ENCODE measurements at places on chromosomes 5 and 9.

DNA sequence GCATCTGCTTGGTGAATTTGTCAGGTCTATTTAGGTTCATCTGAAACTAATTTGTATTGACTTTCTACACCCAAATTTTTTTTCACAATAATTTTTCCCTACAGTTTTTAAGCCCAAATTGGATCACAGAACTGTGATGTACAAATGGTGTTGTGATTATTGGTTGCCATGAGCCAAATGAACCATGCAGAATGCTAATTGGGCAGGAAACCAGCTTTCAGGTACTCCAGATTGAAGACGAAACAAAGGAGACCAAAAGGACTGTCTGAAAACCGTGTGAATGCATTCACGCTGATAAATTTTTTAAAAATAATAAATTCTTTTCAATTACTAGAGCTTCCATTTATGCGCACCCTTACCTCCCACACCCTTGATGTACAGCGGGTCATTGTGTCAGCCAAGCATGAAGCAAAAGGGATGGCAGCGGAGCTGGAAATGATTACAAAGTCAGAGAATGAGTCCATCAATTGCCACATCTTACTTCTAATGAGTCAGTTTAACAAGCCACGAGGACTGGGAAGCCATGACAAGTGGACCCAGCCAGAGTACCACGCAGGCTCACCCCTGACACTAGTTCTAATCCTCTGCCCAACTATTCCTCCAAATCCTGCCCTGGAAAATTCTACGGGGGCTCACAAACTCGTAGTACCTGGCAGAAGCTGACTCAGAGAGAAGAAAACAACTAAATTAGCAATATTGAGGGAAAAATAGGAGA lies 66.5 kb downstream of the SEMA6A start:
- no peak for DNase-seq

DNA sequence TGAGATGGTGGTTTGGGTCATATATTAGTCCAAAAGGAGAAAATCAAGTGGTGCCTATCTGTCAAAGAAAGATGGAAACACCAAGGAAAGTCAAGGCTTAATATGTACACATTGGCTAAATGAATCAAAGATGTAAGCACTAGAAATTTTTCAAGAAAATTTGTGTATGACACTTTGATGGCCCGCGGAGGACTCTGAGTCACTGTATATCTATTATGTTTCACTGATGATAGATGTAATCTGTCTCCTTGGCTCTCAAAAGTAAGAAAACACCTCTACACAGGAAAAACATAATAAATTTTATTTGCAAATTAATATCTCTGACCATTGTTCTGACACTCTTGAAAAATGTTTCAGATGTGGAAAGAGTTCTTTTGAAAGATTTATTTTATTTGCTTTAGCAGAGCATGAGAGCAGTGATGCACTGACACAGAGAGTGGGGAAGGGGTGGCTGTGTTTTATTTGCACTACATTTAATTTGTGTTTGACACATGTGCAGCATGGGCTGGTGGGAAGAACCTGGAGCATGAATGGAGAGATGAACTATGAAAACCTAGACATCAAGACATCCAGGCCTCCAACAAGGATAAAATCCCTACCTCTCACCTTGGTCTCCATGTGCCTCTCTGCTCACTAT lies 180.8 kb upstream of the GAS1 start:
- no peak for DNase-seq

- DNase-seq: no peak
Measured at GRCh38 chr9:20037699-20038098, 248.9 kb upstream of the SLC24A2 start.

DNA sequence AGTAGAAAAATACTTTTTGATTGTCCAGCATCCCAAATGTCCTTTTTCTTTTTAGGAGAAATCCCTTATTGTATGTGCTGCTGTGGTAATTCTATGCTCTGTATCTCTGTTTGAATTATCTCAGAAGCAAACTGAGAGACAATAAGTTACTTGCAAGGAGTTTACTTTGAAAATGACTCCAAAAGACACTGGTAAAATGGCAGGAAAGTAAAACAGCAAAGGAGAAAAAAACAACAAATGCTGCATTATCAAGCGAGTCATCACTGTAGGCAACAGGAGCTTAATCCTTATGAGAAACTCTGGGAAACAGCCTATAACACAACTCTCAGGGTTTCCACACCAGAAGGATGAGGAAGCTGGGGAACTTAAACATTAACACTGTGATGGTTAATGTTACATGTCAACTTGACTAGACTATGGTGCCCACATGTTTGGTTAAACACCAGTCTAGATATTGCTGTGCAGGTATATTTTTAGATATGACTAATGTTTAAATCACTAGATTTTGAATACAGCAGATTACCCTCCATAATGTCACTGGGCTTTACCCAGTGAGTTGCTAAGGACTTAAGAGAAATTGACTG lies 92.6 kb upstream of the GAS1 start:
- no peak for DNase-seq

GRCh38 chr9:8014997-8015682 lies 215.6 kb upstream of the DMAC1 start:
- DNase-seq: no peak

- DNase-seq: no peak
Measured at GRCh38 chr5:98780390-98780789, 6.9 kb downstream of the RGMB start.

DNA sequence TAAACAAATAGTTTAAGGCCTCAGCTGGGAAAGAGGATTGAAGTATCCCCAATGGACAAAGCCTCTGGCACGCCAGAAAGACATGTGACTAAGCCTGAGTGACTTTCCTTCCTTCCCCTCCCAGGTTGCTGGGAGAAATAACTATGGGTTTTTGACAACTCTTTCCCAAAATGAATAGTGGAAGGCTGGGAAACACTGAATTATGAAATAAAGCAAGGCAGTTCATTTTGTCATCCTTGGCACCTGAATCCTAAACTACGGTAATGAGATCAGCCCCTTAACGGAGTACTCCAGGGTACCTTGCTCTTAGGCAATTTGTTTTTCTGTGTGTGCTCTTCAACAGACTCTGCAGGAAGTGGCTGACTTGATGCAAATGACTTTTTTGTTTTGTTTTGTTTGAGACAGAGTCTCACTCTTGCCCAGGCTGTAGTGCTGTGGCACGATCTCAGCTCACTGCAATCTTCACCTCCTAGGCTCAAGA lies 75.2 kb downstream of the LMNB1 start:
- DNase-seq: no peak

DNA sequence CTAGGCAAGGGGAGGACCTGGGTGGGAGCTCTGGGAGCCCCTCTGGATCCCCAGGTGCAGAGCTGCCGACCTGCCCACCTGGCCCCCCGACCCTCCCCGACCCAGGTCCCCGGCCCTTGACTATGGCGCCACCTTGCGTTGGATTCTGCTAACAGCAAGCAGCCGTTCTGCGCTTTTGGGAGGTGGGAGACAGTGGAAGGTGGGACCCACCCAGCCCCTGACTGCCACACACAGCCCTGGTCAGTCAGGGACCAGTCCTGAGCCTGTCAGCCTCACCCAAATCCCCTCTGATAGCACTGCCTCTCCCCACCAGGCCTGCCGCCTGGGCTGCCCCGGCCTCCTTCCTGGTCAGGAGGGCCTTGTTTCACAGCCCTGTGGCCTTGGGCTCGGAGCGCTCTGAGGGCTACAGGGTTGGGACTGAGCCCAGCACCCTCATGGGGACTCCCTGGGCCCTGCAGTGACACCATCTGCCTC lies 77.9 kb downstream of the HMCN2 start:
- no peak for DNase-seq

- no peak for DNase-seq
Measured at GRCh38 chr9:135228345-135228982, 141.0 kb downstream of the OLFM1 start.

GRCh38 chr9:135243201-135244190 lies 156.0 kb downstream of the OLFM1 start:
- no peak for DNase-seq
